ENCODE measurements at places on chromosomes 1 and 21.

- no peak for DNase-seq
Observed at GRCh38 chr21:42666023-42666747, 12.8 kb downstream of the PDE9A start.

DNA sequence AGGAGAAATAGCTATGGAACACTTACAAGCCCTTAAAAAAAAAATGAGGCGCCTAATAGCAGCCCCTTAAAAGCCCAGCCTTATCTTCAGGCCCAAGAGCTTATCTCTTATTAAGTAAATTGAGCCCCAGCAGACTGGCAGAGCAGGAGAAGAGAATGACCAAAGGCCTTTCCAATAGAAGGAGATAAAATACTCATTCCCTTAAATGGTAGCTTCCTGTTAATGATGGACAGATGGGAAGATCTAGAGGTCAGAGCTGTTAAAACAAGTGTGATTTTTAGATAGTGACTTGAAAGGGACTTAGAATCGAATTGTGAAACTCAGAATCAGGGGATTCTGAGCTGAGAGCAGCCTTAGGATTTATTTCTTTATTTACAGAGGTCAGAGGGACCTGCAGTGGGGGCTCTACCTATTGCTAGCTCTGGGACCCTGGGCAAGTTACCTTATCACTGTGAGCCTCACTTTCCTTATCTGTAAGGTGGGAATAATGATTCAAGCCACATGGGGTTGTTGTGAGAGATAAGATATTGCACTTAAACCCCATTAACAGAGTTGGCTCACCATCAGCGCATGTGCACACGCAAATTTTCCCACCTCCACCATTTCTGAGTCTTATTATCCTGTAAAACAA is 101.3 kb upstream of the C8B start:
- no peak for DNase-seq

GRCh38 chr1:28509705-28510272 is 3.9 kb downstream of the RCC1 start:
- no peak for DNase-seq

DNA sequence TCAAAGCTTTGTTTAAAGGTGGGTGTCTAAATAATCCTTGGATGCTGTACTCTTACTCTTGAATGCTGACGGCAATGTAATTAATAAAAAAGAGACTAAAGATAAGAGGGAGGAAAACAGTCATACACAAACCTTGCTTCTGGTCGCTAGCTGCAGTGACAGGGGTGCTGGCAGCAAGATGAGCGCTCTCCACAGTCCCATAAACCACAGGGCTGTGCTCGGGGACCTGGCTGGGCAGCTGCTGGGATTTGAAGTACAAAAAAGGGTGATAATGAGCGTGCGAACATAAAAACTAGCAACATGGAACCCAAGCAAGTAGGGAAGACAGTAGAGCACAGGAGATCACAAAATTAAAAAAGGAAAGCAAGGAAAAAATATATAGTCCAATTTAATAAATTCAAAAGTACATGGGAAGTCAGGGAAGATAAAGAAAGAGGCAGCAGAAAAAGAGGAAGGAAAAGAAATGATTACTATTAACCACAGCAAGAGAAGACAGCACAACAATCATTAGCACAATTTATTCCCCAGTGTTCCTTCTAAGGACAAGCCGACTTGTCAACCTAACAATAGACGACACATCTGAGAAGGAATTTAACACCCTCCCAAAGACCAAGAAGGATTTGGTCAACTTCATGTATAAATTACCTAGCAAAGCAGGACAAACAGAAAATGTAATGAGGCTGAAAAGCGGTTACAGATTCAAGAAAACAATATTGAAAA is 162.9 kb upstream of the HP1BP3 start:
- no peak for DNase-seq

DNA sequence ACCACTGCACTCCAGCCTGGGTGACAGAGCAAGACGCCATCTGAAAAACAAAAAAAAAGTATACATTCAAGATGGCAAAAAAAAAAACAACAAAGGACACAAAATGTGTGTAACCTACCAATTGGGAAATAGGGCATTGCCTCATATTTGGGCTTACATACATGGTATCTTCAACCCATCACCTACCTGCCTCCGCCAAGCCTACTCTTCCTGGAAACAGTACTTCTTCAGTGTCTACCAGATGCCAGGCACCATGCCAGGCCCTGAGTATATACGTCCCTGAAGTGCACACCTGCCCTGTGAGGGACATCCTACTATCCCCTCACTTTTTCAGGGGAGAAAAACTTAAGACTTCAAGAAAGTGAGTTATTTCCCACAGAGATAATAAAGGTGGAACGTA is 160.2 kb downstream of the TOMM20 start:
- DNase-seq, result no peak

GRCh38 chr1:185533596-185533995 is 200.6 kb upstream of the HMCN1 start:
- DNase-seq, result no peak

DNA sequence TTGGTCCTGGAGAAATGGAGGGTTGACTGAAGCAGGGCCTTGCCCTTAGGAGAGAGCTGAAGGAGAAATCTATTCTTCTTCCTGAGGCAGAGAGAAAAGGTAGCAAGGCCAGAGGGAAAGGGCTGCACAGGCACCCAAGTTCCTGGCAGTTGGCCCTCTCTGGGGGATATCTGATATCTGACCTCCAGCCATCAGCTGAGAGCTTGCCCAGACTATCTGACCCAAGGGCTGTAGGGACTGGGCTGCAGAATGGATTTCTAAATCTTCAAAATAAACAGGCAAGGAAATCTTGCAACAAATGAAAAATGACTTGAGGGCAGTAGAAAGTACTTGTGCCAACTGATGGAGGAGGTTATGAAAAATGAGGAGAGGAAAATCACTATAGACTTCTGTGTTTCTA is 498 bp upstream of the CLCA2 start:
- no peak for DNase-seq

DNA sequence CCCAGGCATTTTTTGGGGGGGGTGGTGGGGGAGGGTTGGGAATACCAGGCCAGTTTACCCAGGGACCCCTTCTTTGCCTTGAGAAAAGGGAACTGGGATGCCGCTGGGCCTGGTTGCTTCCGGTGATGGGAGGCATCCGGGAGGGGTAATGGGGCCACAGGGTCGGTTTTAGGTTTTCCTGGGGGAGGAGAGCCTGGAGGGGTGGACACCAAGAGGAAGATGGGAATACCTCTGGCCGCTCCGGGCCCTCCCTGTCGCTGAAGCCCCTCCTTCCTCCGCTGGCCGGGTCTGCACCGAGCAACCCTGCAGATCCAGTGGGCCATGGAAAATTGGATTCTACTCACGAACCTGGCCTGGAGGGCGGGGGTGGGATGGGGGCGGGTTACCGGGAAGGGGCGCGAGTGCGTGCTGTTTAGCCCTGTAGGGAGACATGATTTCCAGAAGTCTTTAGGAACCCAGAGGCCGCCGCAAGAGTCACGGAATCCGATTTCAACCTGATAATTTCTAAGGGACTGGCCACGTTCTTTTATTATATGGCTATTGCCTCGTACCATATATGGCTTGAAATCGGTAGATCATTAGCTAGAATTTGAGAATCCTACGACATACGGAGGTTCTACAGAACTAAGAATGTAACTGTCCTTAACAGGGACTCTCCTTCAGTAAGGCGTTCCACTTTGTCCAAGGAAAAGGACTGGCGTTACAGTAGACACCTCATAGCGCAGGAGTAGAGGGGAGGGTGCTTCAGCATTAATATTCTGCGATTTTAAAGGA is 749 bp downstream of the AKIRIN1 start:
- DNase-seq, result peak; percentile 11

DNA sequence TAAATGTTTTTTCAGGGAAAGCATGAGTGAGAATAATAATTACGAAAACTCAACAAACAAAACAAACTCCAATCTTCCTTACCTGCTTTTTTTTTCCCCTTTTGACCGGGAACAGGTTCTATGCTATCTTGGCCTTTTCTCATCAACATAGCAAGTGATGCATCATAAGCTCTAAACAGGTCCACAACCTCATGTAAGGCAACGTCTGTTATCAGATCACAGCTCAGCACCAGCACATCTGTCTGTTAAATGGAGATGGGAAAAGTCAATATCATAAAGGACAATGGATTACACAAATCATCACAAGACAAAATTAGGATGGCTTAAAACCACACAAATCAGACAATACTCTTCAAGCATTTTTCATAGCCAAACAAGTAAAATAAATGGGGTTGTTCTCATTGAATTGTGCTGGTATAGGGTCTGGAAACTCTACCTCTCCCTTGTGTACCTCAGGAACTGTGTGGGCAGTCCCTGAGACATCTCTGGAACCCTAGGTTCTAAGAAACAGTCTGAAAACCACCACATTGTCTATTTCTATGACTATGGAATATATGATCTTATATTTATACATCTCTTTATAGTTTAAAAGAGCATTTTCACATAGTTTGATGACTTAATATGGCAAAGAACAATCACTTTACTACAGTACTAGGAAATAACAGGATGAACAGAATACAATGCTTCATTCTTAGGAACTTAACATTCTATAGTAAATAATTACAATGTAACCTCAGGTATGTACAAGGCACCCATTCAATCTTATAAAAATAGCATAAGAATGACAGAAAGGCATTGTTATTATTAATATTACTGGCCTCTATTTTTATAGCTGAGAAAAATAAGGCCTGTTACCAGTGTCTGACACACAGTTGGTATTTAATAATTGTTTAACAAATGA is 44.7 kb downstream of the EIF2B3 start:
- DNase-seq, result no peak

DNA sequence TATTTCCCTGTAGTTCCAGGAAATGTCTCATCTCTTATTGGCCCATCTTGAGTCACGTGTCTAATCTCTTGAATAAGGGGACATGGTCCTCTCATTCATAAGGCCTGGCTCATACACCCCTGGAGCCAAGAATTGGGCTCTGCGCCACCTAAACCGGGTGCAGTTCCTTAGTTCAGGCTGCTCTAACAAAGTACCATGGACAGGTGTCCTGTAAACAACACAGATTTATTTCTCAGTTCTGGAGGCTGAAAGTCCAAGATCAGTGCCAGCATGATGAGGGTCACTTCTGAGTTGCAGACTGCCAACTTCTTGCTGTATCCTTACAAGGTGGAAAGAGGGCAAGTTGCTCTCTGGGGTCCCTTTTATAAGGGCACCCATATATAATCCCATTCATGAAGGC is 60.2 kb upstream of the VAMP3 start:
- DNase-seq, result no peak

DNA sequence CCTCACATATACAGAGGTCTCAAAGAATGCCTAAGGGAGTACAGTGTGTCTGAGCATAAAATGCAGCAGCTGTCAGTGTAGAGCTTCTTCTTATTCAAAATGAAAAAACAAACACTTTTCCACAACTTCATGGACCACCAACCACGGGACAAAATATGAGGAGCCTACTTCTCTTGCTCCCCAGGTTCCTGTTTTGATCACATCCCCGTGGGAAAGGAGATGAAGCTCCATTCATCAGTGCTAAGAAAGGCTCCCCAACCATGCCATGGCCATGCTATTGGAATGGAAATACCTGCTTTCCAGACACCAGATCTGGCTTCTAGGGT is 383 bp downstream of the CD48 start:
- DNase-seq, result no peak

DNA sequence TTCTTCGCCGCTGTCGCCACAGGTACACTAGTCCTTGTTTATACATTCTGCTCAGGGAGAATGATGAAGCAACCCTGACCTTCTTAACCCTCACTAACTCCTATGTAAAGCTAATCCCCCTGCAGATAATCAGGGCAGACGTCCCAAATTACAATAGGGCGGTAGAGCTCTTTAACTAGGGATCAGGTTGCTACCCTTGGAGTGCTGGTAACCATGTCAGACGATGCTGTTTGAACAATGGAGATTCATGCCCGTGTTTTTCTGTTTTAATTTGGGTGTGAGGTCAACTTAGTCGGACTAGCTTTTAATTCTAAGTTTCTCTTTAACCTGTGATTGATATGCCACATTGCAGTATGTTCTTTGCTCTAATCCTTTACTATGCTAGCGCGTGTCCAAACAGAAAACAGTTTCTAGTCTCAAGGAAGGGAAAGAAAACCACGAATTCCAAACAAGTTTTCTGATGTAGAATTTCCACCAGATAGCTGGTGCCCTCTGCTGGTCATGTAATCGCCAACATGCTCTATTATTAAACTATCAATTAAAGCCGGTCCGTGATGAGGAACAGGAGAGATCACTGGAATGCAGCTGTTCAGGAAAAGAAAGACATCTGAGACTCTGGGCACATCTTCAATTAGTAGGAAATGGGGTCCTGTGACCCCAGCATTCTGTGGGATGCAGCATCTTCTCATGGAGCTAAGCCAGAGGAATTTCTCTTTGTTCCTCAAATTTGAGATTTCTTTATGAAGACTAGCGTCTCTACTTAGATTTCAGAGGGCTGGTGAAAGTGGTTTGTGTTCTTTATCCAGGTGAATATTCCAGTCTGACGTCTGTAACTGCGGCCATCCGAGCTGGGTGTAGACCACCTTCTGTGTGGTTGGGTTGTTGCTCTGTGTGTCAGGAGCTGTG is 18.3 kb upstream of the VAMP3 start:
- DNase-seq, result peak; percentile 25

GRCh38 chr1:173020138-173020750 is 30.5 kb downstream of the TNFSF18 start:
- no peak for DNase-seq

DNA sequence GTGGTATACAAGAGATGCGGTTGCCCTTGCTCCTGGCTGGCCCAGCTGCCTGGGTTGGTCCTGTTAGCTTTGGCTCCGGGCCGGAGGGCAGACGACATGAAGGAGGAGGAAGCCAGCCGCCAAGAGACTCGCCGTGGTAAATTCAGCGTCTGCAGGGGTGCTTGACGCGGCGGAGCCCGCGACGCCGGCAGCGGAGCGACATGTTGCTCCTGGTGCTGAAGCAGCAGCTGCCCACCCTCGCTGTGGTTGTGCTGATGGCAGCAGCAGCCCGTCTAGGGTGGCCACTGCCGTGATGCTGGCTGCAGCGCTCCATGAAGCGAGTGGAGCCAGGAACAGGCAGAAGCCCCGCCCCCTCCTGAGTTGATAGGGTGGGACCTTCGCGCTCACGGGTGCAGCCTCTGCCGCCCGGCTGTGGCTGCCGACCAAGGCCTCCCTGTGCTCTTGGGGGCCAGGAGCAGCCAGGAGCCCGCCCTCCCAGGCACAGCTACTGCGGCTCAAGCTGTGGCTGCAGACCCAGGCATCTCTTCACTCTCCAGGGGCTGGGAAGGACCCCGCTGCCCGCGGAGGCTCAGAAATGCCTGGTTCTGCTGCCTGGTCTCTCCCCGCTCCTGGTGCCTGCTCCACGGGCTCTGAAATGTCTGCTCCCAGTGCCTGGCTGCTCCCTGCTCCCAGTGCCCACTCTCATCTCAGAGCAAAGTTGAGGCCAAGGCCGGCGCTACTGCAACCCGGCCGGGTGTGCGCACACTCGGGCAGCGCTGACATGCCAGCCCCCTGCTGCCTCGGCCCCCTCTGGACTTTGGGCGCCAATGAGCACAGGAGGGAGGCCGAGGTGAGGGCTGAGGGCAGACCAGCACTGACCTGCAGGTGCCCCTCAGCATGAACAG is 4.4 kb upstream of the ZNF692 start:
- DNase-seq, result peak; percentile 77

GRCh38 chr1:61271412-61271789 is 189.0 kb downstream of the NFIA start:
- no peak for DNase-seq

DNA sequence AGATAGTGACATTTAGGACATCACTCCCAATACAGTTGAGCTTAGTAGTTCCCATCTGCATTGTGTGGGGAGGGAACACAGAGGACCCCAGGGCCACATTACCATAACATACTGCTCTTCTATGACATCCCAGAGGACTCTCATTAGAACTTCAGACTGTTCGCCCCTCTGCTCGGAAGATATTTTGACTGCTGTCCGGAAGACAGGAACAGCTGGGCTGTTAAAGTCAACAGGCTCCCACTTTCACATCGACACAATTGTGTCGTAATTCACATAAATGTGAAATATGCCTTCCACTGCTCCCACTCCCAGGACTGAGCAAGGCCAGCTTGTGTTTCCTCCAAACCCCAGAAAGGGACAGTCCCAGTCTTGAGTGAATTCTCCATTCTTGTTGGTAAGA is 158.4 kb downstream of the SEC16B start:
- no peak for DNase-seq
